Myometrial cell (primary cell): ENCODE measurements at places on chromosomes 16 and 17. TPM values are rescaled to one million over a fixed set of nuclear protein-coding genes. Genes with fewer than 3 reads are reported as not detected.

PRSS21 gene
- total RNA-seq = 5.5 TPM in 1 of 2 replicates, not detected in the other

DDX28 gene
- total RNA-seq = 3.5 and 5.2 TPM in 2 replicates

SCGB1C2 gene
- not detected in 2 replicates for total RNA-seq

KRT23 gene
- total RNA-seq = 3.5 and 4.3 TPM in 2 replicates

RCVRN gene
- not detected in 2 replicates for total RNA-seq

HOXB4 gene
- 0.53 and 2.6 TPM in 2 replicates for total RNA-seq

GRAP gene
- total RNA-seq = under 0.01 TPM in 1 of 2 replicates, not detected in the other

ITGAD gene
- not detected in 2 replicates for total RNA-seq
